ENCODE measurements at places on chromosomes 5 and 9.

- DNase-seq: no peak
These were observed 1.4 kb downstream of the OBP2B start for GRCh38 chr9:133207540-133208170.

DNA sequence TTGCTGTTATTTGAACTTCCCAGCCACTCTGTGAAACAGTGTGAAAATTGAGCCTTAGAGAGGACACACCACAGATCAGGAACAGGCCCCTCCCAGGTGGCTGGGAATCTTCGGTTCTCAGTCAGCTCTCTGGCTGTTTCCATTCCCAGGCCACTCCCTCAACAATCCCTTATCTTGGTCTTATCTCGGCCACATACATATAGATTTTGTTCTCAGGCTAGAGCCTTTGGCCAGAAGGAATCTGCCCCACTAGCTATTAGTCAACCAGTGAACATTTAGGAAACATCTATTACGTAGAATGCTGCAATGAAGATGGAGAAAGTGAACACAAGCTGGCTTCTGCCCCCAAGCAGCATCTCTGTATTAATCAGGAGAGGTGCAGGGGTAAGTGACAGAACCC, 21.0 kb upstream of the WWC1 start:
- no peak for DNase-seq

- DNase-seq: no peak
These were observed 324.4 kb downstream of the PDE4D start for GRCh38 chr5:59569158-59569557.

GRCh38 chr5:77845324-77845646, 69.1 kb upstream of the TBCA start:
- DNase-seq: no peak

DNA sequence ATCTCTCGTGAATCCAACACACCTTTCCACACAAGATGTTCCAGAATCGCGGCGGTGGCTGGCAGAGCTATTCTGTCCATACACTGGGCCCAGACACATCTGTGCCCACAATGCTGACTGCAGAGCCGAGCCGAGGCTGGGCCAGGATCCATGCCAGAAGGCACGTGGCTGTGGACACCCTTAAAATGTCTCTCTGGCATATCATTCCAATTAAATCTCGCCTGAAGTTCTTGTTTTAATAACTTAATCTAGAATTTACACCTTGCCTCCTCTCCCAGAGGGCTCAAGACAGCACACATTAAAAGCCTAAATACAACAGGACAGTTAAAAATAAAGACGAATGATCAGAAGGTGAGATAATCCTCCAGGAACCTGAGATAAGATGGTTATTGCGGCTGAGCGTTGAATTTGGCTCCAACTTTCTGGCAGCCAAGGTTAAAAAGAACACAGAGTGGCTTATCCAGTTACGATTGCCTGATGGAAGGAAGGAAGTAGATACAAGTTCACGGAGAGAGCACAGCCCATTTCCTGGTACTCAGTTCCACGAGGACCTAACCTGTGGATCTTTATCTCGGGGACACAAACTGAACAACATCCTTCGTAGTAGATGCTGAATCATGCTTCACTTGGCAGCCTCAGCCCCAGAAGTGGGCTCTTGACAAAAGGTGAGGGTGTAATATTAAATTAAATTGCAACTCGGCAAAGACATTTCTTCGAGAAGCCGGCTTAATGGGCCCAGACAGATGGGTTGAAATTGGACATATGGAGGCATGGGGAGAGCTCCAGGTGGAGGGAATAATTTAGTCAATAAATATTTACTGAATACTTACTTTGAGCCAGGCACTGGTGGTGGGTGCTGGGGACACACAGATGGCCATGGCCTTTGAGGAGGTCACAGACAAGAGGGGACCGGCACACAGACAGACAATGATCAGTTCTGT, 86.0 kb upstream of the TBC1D2 start:
- DNase-seq: no peak

- no peak for DNase-seq
These were observed 2.1 kb upstream of the PSIP1 start for GRCh38 chr9:15512889-15513288.

DNA sequence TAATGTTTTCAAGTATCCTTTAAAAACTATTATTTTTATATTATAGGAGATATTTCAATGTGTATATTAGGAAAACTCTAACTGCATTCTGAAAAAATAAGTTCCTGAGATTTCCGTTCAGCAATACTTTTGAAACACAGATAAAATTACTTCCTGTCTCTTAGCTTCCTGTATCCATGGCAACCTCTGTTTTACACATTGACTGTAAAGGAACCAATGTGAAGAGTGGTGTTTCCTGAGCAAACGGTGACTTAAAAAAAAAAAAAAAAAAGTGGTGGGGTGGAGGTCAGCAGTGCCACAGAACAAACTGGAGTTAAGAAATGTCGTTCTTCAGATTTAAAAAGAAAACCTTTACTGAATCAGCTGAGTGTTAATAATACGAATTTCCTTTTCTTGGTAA, at the start of gene LRRC70:
LRRC70 (plus strand) TSS at position 280 of the 400 bp plus-strand sequence. CDS start 620 bp downstream, outside the sequence.
- no peak for DNase-seq

DNA sequence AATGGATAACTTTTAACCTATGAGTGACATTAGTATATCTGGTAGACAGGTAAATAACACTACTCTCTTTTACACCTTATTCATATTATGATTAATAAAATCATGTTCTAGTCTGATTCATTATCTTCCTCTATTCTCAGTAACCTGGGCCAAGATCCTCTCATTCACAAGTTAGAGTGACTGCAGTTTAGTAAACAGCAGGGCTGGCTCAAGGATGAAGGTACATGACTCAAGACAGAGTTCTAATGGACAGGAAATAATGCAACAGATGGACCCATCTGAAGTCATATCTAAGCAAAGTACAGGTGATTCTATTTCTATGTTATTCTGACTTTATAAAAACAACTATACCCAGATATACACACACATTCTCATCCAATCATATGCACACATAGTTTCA, 582.5 kb upstream of the CDH18 start:
- peak; percentile 71 for DNase-seq

- peak; percentile 35 for DNase-seq
These were observed 79.3 kb upstream of the SH3PXD2B start for GRCh38 chr5:172533399-172534228.

DNA sequence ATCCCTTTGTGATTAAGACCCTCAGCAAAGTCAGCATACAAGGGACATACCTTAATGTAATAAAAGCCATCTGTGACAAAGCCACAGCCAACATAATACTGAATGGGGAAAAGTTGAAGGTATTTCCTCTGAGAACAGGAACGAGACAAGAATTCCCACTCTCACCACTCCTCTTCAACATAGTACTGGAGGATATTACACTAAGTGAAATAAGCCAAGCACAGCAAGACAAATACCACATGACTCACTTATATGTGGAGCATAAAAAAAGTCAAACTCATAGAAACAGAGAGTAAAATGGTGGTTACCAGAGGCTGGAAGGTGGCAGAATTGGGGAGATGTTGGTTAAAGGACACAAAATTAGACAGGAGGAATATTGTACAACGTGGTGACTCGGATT, 118.1 kb upstream of the NFIL3 start:
- peak; percentile 45 for DNase-seq

DNA sequence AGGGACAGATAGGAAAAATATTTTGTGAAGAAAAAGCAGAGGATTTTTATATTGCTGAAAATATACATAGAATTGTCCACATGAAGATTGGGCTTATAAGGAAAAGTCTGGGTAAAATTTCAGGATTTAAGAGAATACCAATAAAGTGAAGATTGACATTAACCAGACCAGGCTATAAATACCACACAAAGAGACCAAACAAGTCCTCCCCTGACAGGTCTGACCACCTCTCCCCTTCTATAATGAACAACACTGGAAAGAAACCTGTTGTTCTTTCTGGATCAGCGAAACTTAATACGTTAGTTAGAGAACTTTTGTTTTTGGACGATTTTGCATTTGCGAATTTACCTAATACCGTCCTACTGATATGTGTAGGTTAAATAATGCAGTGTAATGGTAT, 138.3 kb downstream of the ISL1 start:
- DNase-seq: no peak

GRCh38 chr9:129280623-129281271, 102.7 kb upstream of the IER5L start:
- no peak for DNase-seq

DNA sequence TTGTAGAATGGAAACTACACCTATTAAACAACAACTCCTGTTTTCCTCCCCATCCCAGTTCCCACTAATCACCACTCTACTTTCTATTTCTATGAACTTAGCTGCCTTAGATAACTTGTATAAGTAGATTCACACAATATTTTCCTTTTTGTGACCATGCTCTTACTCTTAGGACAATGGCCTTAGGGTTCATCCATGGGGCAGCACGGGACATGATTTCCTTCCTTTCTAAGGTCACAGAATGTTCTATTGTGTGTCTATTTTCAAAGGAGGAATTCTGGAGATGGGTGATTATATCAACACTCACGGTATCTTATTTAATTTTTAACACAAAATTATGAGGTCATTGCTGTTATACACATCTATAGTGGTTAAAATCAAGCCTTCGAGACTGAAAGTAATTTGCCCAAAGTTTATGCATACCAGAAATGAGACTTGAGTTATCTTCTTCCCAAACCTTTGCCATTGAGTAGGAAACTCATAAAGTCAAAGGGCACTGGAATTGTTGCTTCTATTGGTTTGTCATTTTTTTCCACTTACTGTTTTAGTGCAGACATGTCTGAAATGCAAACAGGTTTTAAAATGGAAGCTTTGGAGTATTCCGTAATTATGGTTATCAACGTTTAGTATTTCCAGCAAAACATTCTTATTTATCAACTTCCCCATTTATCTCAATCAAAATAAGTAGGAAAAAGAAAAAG, 23.6 kb downstream of the CTSL start:
- DNase-seq: no peak

- no peak for DNase-seq
These were observed 12.0 kb downstream of the LRRC26 start for GRCh38 chr9:137157618-137158415.

DNA sequence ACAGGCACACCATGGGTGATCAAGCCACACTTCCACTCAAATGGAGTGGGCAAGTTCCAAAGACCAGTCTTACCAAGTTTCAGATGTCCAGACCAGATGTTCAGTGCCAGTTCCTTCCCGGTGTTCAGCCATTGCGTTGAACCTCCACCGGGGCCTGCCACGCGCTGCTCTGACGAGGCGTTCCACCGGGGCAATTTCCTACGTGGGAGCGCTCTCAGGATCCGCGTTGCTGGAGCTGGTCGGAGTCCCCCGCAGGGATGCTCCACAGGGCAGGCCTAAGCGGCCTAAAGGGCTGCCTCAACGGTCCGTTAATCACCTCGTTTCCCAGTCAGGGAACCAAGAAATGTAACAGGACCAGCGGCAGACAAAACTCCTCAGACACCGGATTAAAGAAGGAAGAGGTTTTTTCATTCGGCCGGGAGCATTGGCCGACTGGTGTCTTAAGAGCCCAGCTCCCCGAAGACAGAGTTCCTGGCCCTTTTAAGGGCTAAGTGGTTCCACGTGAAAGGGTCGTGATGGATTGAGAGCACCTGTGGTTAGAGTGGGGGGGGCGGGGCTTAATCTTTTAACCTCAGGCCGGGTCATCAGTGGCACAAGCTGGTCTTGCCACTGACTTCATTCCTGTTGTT, 35.7 kb upstream of the PPP1R26 start:
- DNase-seq: no peak

- DNase-seq: no peak
These were observed 2.6 kb downstream of the SLC22A5 start for GRCh38 chr5:132372127-132372526.

DNA sequence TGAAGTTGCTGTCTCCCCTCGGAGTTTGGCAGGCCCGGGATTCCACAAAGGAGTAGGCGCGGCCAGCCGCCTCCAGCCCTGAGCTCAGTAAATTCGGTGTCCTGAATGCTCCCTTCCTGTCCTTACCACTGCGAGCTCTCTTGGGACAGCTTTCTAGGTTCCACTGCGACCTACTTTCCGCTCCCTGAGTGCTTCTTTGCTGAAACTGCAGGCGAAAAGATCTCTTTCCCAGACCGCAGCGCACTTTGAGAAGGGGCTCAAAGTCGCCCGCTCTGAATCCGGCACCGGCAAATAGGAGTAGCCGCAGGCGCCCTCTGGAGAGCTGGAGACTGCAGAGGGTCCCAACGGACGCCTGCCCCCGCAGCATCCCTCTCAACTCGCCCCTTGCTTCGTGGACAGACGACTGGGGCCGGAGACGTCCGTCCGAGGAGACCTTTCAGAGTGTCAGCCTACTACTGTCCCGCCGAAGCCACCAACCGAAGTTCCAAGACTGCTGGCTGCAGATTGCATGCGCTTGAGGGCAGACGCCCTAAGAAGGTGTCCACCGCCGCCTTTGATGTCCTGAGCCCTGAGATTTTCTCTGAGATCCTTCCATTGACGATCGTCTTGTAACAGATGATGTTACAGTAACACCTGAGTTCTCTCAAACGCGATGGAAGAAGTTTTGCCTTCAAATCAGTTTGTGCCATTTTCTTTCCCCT, 96.0 kb downstream of the ANXA2R start:
- no peak for DNase-seq

DNA sequence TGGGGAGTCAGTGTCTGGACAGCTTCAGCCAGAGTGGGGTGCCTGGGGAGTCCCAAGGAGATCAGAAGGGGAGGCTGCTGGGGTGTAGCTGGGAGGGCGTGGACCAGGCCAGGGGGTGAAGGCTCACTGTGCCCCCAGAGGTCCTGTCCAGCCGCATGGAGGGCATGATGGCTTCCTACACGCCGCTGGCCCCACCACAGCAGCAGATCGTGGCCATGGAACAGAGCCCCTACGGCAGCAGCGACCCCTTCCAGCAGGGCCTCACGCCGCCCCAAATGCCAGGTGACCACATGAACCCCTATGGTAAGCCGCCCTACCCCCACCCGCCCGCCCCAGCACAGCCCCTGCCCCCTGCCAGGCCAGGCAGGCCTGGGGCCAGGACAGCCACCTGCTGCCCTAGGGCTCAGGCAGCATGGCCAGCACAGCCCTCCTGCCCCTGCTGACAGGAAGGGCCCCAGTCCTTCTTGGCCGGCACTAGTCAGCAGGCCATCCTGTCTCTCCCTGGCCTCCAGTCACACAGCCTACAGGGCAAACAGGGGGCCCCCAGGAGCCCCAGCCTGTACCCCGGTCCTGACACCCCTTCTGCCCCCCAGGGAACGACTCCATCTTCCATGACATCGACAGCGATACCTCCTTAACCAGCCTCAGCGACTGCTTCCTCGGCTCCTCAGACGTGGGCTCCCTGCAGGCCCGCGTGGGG, 82.1 kb downstream of the LMX1B start:
- DNase-seq: no peak

DNA sequence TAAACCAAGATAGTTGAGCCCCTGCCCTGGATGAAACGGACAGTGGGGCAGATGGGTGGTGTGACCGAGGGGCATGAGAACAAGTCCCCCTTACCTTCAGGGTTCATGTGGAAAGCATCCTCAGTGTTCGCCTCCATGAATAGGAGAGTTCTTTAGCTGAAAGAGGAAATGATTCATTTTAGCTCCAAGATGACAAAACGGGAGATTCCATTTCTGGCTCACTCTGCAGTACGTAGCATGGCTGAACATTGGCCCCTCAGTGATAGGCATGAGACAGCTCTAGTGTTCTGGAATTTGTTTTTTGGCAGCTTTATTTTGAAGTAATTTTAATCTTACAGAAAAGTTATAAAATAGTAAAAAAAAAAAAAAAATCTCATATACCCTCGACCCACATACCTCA, 70.2 kb upstream of the AGXT2 start:
- DNase-seq: no peak
